ENCODE measurements at places on chromosomes 12 and 14.

DNA sequence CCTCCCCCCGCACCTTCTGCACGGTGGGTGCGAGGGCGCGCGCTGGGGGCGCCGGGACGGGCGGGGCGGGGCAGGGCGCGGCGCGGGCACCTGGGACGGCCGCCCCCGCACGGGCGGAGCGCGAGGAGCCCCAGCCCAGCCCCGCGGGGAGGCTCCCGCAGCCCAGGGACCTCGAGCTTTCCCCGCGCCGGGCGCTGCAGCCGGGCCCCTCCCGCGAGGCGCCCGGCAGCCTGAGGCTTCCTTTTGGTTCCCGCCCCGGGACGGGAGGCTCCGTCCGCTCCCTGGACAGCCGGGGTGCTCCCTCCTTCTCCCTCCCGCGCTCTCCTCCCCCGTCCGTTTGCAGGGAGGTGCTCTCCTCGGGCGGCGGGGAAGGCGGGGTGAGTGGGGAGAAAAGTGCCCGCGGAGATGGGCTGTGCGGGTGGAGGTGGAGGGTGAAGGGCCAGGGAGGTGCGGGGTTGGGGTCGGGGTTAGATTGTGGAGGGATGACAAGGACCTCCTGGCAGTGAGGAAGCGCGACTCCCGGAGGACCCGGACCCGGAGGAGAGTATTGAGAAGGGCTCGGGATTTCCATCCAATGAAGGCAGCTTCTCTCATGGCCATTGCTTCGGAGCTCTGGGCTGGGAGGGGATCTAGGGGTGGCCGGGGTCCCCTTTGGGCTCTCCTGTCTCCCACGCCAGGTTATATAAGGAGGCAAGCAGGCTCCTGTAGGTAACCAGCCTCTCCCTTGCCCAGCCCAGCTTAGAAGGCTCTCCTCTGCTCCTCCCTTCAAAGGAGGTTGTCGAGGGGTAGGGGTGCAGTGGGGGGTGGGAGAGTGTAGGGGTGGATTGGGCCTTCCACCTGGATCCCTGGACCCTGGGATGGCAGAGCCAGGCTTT, 645 bp downstream of the JDP2 start:
- DNase-seq = no peak

DNA sequence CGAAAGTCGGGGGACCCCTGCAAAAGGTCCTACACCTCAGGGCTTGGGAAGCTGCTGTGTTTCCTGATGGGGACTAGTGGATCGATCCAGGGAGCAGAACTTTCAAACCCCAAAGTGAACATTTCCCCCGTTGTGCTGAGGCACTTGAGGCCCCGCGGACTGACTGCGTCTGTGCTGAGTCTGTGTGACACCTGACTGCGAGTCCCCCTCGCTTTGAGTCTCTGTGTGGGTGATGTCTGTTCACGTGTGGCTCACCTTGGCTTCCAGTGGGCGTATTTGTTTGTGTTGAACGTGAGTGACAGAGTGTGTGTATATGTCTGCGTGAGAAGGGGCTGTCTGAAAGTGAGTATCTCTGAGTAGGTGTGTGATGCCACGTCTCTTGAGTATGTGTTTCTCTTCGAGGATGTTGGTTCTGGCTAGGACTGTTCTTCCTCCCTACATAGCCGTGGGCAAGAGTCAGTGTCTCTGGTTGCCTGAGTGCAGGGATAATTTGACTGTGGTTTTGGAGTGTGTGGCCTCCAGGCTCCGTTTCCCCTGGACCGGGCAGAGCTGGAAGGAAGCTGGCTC, 1.3 kb downstream of the TEAD4 start:
- no peak for DNase-seq

DNA sequence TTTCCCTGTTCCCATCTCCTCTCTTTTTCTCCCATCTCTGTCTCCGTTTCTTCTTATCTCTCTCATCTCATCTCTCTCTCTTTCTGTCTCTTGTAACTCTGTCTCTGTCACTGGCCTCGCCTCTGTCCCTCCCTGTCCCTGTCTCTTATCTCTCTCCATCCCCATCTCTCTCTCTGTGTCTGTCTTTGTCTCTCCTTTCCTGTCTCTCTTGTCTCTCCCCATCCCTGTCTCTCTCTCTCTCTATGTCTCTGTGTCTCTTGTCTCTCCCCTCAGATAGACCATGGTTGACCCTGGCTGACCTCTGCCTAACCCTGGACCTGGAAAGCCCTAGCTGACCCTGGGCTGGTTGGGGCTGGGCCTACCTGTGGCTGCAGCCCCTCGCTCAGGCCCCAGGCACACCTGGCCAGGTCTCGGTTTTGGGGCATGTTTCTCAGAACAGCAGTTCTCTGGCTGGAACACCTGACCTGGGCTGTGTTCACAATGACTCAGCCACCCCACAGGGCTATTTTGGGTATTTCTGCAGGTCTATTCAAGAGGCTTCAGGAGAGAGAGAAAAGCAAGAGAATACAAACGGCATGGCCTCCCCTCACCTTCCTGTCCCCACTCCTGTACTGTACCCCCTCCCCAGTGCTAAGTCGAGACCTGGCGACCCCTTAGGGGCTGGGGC, 174.4 kb downstream of the TMEM121 start:
- no peak for DNase-seq

DNA sequence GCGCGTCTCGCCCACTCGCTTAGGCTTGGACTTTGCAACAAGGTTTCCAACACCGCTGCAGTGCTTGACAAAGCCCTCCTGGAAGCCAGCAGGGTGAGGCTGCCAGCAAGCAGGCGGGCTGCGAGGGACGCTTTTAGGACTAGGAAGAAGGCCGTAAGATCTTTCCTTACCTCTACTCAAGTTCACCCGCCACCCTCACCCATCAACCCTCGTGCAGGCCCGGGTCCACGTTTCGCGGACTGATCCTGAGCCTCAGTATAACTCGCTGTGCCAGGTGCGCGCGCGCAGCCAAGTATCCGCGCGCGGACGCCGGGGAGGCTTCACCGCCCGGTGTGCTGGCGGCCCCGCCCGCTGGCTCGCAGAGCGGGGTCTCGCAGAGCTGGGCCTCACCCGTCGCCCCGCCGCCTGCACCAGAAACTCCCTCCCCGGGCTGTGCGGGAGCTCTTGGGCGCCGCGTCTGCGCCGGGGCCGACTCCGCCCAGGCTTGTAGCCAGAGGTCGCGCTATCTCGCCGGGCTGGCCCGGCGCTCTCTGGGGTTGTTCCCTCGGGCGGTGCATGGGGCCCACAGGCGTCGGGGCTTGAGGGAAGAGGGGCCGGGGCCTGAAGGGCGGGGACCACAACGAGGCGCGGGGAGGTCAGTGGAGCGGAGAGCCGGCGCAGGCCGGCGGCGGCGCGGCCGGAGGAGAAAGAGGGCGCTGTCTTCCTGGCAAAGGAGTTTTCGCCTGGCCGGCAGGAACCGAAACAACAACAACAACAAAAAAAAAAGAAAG, 7.6 kb upstream of the SIX1 start:
- no peak for DNase-seq

- no peak for DNase-seq
Measured at GRCh38 chr14:24160499-24160849, 591 bp upstream of the IRF9 start.

DNA sequence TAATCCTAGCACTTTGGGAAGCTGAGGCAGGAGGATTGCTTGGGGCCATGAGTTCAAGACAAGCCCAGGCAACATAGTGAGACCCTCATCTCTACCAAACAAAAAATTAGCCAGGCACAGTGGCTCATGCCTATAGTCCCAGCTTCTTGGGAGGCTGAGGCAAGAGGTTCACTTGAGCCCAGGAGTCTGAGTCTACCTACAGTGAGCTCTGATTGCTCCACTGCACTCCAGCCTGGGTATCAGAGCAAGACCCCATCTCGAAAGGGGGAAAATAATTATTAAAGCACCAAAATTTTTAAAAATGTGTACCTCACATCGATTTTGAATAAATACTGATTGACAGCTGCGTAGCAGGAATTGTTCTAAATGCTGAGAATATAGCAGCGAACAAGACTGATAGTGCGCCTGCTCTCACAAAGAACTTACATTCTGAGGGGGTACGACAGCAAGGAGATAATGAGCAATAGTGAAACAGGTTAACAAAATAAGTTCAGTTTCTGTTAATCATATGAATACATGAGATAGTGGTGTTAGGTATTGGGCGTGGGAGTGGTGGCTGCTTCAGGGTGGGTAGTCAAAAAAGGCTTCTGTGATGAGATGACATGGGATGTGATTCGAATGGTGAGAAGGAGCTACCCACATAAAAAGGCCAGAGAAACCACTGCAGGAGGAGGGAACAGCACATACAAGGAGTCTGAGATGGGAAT, 19.6 kb downstream of the HCFC2 start:
- no peak for DNase-seq

DNA sequence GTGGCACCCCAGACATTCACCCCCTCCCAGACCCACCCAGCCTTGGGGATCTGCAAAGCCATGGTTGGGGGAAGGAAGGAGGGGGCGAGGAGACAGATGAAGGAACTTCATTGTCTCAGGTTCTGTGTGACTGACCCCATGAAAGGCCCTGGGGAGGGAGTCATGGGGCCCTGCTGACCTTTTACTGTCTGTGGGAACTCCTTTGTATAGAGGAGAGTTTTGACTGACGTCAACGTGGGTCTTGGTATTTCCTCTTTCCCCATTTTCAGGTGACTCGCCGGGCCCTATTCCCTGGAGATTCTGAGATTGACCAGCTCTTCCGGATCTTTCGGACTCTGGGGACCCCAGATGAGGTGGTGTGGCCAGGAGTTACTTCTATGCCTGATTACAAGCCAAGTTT, 3.1 kb upstream of the RAB5B start:
- no peak for DNase-seq

Measured in stimulated activated CD4-positive, alpha-beta T cell treated with anti-CD3 and anti-CD28 coated beads, Interleukin-1b, Interleukin-23, amount 100 ng/mL, for 1 hour (primary cell).